ENCODE measurements at places on chromosomes 1 and 21.
A peak's percentile ranks its signal among the peaks of the same experiment; 100 is the strongest.

- no peak for DNase-seq
Observed at GRCh38 chr1:14786109-14786675, 187.7 kb downstream of the KAZN start.

DNA sequence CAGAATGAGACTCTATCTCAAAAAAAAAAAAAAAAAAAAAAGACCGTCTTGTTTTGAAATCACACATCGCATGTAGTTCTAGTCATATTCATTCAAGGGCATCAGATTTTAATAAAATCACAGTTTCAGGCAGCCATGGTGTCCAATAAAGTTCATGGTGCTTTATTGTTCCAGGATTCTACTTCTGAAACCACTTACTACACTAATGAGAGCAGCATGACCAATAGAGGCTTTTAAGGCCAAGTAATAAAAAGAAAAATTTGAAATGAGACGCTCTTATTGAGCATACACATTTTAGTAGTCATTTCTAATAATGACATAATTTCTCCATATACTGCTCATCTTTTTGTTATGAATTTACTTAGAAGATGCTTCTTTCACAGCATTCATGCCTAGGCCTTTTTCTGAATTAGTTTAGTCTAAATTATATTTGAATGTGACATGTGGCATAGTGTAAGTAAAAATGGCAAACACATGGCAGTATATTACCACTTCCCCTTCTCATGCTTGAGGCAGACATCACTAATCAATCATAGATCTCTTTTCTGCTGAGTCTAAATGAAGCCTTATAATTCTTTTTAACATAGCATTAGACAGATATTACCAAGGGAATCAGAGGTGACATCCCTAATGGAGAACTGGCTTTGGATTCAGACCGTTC is 18.5 kb downstream of the NTMT2 start:
- no peak for DNase-seq

GRCh38 chr1:8055973-8056372 is 29.9 kb upstream of the ERRFI1 start:
- DNase-seq = no peak

GRCh38 chr1:53693773-53694717 is 44.9 kb downstream of the GLIS1 start:
- DNase-seq = no peak

- no peak for DNase-seq
Observed at GRCh38 chr1:109181085-109181806, 32.5 kb upstream of the SARS1 start.

- DNase-seq = no peak
Observed at GRCh38 chr1:225777058-225777582, 506 bp upstream of the SRP9 start.

GRCh38 chr1:215636258-215636965 is 69.3 kb downstream of the KCTD3 start:
- DNase-seq = no peak

DNA sequence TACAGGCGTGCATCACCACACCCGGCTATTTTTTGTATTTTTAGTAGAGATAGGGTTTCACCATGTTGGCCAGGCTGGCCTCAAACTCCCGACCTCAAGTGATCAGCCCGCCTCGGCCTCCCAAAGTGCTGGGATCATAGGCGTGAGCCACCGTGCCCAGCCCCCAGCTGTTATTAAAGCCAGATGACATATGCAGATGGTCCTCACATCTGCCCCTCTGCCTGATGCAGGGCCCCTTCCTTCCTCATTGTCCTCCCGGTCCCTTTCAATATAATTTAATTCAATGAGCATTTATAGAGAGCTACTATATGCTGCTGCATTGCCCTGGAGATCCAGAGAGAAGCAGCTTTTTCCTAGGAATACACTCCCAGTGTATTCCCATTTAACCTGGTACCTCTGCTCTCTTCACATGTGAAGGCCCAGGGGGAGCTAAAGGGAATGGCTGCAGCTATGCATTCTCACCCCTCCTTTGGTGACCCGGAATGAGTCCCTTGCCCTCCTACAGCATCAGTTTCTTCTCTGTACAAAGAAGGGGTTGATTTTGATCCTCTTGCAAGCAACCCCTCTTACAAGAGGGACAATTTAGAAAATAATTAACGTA is 55.6 kb downstream of the L1TD1 start:
- peak; percentile 11 for DNase-seq

Data from NCI-H2171 (cell line).